ENCODE measurements at places on chromosomes 4 and X. TPM values are rescaled to one million over a fixed set of nuclear protein-coding genes. Genes with fewer than 3 reads are reported as not detected.

DNA sequence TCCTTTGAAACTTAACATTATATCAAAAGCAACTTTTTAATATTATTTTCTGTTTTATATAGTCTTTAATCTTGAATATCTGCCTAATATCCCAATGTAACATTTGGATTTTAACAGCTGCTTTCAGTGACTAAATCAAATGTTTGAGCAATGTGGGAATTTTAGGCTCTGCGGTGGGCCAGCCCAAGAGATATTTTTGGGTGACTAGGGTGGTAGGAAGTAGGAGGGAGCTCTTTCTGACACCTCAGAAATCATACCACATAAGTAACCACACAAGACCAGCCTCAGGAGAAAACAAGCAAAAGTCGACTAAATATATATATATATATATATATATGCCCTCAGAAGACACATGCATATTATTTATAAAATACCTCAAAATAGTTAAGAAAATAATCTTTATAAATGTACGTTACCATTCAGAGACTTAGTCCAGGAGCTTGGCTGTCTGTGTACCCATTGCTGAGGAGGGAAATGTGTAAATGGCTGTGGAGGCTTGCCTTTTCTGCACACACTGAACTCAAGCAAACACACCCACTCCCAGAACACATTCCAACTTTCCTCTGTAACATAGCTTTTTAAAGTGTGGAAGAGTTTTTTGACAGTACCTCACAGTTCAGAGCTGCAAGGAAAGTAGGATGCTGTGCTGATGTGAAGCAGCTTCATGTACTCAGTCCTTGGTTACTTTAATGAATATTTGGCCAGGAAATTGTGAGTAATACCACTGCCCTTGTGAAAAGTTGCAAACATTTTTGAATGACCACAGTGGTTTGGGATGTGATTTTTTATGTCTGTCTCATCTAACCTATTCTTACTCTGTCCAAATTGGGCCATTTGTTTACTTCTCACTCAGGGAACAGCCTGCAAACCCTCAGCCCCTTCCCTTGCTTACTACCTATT is at the start of gene RTL3:
RTL3 (minus strand) TSS at position 484 of the 900 bp plus-strand sequence. CDS start 908 bp downstream, outside the sequence.
- no peak for DNase-seq

The SPCS3 gene
- 82.2 TPM for total RNA-seq

The FGD1 gene
- total RNA-seq: 7.5 TPM

The ENPEP gene
- 3.3 TPM for total RNA-seq

DNA sequence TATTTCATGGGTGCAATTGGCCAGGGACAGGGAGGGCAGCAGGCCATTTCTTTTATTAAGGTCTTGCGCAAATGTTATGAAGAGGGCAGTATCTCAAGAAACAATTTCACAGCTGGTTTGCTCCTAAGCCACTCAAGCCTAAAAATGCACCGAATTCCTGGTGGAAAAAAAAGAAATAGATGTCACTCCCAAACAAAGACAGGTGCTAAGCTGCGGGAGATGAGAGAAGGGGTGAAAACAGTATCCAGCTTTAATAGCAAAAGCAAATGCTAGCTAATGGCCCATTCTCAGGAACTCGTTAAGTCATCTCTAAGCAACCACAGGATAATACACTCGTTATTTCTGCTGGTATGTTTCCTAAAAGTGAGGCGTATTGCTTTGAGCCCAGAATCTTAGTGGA is 116.4 kb downstream of the ARX start:
- no peak for DNase-seq

- no peak for DNase-seq
These were observed 43.9 kb downstream of the CLNK start for GRCh38 chr4:10640561-10641201.

DNA sequence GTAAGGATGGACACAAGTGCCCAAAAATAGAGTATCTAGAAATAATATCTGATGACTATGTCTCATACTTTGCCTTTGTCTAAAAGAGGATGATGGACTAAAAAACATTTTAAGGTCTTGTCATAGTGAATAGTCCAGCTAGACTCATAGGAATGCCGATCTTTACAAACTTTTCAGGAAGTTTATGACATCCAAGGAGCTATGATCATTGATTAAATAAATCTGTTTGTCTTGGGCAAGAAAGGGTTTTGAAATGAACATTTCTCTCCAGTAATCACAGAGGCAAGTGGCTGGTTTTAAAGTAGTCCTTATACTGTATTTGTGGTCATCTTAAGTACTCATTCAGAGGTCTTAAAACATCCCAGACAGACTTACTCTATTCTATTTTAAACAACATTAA is 109.8 kb downstream of the MAPK10 start:
- no peak for DNase-seq

- DNase-seq: no peak
These were observed 98.4 kb downstream of the PHKA2 start for GRCh38 chrX:18885328-18886004.

GRCh38 chrX:16796298-16796697 is 10.0 kb downstream of the TXLNG start:
- no peak for DNase-seq

DNA sequence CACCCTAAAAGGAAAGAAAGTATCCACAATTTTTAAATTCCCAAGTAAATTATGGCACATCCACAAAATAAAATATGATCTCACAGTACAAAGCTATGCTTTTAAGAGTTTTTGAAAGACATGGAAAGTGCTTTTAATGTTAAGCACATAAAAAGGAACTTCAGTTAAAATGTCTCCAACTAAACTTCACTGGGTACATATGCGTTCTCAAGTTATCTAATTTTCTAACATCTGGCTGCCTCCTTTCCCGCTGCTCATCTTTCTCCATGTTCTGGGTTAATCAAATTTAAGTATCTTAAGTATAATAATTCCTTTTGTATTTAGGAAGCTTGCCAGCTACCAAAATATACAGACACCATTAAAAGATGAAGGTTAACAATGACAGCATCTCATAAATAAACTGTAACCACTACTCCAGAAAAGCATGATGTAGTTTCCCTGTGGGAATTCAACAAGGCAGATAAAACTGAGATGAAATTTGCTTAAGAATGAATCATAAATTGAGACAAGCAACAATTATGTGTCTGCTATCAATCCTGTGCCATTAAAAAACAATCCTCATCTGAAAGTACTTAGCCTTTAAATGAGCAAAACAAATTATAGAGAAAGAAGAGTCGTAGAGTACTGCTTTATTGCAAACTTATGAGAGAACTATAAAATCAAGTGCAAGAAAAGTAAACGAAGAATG is 25.1 kb downstream of the PRSS12 start:
- DNase-seq: no peak

The SMR3B gene
- not detected for total RNA-seq

DNA sequence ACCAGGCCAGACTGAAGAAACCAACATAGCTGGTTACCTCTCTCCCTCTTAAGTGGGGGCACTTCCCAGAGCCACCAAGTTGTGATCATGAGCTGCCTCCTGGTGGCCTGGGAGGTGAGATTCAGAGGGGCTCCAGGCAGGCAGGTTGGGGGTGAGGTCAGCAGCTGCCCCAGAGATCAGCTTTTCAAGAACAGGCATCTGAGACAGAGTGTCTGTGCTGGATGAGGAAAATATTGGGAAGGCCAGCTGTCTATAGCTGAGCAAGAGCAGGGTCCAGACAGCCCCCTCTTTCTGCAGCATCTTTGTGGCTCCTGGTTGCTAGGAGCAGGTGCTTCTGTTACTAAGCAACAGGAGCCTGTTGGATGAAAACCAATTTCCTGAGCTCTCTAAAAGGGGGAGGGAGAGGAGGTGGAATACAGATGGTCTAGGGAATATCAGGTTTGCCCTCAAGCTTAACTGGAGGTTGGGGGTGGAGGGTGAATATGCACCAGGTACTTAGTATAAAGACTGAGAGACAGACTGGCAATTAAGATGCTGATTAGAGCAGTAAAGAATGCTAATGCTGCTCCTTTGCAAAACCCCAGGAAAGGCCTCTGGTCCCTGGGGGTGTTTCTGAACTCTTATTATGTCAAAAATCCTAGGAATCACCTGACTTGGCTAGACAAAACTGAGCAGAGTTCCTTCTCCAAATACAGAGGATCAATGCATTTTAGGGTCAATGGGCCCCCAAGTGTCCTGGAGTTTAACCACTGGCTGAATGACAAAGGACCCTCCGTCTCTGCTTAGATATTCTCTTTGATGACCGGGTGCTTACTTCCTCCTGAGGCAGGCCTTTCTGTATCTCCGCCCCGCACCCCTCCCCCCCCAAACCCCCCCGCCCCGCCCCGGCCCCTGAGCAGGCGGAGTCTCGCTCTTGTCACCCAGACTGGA is 21.4 kb downstream of the ZCCHC13 start:
- no peak for DNase-seq

The VEGFC gene
- total RNA-seq: 5.4 TPM

DNA sequence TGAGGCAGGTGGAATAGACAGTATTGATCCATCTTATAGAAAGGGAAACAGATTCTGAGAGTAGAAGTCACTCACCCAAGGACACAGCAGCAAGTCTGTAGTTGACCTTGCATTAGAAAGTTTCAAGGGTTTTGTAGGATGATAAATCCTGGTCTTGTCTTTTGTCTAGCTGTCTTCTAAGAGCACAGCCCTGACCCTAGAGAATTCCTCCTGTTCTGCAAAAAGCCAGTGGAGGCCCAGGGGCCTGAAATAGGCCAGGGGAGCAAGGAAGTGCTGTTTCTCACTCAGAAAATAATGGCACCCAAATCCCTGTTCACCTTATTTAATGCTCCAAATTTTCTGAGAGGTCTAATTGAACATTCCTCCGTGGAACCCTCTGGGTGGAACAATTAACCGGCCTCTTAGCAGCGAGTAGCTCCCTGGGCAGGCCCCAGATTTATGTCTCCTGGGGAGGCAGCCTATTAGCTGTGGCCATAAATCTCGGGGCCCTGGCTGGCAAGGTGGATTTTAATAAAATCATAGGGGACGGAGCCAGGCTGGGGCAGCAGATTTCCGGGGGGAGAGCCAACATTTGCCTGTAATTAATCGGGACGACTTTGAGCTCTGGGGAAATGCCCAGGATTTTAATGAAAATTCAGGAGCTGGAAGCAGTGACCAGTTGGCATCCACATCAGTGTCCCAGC is 49.2 kb upstream of the MSX1 start:
- DNase-seq: no peak

- no peak for DNase-seq
These were observed 366.6 kb downstream of the GASK1B start for GRCh38 chr4:157806184-157806583.

The AREG gene
- 0.75 TPM for total RNA-seq

- DNase-seq: no peak
These were observed 236.6 kb downstream of the LDB2 start for GRCh38 chr4:16661813-16662212.

The ERAS gene
- total RNA-seq: not detected

DNA sequence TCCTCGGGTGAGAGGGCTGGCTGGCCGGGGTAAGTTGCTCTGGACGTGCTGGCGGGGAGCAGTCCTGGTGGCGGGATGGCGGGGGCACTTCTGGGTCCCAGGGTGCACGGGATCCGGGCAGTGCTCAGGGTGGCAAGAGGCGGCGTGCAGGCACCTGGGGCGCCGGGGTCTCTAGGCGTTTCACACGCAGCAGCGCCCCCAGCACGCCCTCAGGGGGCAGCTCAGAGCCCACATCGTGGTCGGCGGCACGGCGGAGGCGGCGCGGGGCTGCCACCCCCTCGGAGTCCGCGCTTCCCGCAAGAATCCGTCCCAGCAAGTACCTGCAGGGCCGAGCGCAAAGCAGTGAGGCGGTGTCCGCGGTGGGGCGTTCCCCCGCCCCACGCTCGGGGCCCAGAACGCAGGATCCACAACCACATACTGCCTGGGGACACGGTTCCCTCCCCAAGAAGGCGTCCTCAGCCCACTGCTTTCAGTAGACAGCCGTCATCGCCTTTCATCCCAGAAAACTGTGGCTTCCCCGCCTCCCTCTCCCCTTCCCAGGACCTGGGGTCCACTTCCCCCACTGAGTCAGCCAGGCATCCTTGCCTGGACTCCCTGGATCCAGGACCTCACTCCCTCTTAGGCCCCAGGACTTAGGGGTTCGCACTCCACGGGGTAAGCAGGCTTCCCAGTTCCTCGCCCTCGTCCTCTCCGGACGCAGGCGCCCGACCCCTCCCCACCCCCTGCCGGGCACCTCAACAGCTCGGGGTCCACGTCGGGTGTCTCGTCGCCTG is 4.1 kb downstream of the PCSK1N start:
- no peak for DNase-seq

GRCh38 chrX:103904301-103904700 is 58.1 kb upstream of the TMSB15B start:
- no peak for DNase-seq

DNA sequence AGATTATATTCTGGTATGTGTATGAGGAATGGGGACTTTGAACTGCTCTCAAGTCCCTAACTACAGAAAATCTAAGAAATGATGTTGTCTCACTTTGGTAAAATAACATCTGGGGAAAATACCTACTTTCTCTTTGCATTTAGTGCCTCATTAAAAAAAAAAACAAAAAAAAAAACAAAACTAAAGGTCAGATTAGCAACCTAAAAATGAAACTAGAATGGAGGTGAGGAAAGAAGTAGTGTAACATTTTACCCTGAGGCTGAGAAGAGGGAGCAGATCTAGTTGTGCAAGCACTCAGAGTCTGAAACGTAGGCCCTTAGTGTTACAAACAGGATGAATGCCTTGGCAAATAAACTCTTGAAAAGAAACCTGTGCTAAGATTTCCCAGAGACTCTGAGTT is 56.0 kb downstream of the VGLL1 start:
- DNase-seq: no peak

The DSPP gene
- total RNA-seq: not detected

DNA sequence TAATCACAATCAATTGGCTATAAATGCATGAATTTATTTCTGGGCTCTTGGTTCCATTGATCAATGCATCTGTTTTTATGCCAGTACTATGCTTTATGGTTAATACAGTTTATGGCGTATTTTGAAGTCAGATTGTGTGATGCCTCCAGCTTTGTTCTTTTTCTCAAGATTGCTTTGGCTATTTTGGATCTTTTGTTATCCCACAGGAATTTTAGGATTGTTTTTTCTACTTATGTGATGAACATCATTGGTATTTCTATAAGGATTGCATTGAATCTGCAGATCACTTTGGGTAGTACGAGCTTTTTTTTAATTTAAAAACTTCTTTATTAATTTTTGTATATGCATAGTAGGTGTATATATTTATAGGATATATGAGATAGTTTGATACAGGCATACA is 338.7 kb upstream of the IGFBP7 start:
- DNase-seq: no peak

The TLR6 gene
- 2.3 TPM for total RNA-seq

DNA sequence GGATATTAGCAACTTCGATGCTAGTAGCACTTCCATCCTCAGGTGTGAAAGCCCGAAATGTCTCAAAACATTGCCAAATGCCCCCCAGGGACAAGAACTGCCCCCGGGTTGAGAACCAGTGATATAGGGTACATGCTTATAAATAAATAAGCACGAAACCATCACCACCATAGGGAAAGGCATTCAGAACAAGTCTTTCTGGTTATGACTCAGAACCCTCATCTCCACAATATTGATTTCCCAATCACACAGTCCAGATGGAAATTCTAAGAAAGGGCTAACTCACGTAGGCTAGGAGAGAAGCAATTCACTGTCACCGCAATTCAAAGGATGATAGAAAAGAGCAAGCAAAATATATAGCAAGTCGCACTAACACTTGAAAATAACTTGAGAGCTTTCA is 84.8 kb downstream of the ANOS1 start:
- no peak for DNase-seq

Measured in Right ventricle myocardium superior (tissue), 1 donor.